ENCODE measurements at places on chromosomes 11 and 22.

DNA sequence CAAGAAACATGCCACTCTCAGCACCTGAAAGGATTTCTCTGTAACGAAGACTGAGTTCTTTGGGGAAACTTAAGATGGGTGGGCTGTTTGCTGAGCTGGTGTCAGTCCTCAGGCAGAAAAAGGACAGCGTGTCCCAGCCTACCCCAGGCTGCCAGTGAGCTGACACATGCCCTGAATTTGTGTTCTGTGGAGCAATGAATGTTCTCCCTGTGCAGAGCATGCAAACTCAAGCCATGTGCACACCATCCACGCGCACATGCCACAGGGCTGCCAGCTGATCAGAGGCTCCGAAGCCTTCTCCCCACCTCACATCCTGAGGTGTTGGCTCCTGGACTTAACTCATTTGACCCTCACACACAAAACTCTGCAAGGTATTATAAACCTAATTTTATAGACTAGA, 104.9 kb downstream of the KCNC1 start:
- DNase-seq: no peak

- no peak for DNase-seq
Measured at GRCh38 chr11:70860888-70861287, 391.5 kb downstream of the SHANK2 start.

DNA sequence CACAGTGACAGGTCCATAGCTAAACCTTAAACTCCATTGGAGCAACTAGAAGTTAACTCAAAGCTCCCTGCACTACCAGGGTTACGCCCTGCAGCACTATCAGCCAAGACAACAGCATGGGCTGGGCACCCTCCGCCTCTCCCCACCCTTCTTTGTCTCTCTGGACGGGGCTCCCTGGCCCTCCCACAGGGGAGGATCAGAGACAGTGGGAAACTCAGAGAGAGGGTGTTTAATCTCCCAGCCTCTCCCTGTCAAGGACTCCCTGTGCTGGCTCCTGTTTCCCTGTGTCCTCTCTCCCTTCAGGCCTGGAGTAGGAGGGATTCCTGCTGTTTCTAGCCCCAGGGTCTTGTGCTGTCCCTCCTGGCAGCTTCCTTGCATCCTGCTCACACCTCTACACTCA, 56.9 kb upstream of the CSNK2A3 start:
- peak; percentile 60 for DNase-seq

DNA sequence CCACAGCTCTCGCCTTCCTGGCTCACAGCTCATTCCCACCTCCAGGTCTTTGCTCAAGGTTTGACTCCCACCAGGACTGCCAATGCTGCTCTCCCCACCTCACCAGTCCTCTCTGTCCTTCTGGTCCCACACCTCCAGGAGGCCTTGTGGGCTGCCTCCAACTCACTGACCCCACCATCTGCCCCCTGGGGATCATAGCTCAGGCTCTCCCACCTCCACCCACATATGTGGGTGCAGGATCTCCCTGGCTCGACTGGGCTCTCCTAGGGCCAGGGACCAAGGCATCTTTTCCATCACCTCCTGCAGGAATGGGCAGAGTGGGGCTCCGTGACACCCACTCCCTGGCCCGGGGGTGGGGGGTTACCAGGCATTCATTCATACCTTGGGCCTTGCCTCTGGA, 13.8 kb upstream of the SSTR3 start:
- no peak for DNase-seq

- no peak for DNase-seq
Measured at GRCh38 chr11:40294741-40295140, 1164.7 kb downstream of the LRRC4C start.

GRCh38 chr11:27837895-27838563, 137.8 kb upstream of the BDNF start:
- DNase-seq: no peak

Data from NCI-H1105 (cell line).